ENCODE measurements at places on chromosomes 7 and 10.

- no peak for DNase-seq
These were observed 42.1 kb downstream of the CFAP46 start for GRCh38 chr10:132900211-132900756.

DNA sequence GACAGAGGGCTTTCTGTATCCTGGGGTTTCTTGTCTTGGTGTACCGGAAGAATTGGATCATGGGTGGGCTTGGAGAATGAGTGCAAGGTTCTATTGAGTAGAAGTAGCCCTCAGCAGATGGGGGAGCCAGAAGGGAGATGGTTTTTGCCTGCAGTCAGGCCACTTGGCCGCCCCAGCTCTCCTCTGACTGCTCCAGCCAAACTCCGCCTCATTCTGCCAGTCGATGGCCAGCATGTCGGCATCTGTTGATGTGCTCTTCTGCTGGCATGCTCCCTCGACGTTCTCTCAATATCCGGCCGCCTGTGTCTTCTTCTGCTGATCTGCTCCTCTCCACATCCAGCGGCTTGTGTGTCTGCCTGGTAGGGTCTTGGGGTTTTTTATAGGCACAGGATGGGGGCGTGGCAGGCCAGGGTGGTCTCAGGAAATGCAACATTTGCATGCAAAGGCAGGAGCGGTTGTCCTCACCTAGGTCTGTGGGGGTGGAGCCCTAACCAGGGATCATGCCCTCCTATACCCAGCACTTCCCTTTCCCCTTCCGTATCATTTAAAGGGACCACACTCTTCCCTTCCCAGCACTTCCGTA lies 40.2 kb upstream of the TNS3 start:
- DNase-seq, result no peak

GRCh38 chr7:134844200-134844599 lies 64.8 kb downstream of the CALD1 start:
- no peak for DNase-seq

DNA sequence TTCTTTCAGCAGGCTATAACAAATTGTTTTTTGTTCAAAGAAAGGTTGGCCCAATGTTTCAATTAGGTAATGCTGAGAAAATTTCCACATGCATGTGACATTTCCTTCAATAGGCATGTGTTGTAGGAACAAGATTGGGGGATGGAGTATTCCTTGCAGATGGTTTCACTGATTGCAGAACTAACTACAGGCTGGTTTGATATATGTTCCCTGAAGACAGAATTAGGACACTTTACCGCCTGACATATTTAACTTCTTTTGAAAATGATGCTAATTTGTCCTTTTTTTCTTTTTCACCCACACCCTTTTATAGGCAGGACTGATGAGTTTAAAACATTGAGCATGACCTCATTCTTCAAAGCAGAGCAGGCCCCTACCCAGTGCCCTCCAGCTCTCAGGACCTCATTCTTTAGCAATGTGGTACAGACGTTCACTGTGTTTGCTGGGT lies 163.3 kb downstream of the CPED1 start:
- no peak for DNase-seq

DNA sequence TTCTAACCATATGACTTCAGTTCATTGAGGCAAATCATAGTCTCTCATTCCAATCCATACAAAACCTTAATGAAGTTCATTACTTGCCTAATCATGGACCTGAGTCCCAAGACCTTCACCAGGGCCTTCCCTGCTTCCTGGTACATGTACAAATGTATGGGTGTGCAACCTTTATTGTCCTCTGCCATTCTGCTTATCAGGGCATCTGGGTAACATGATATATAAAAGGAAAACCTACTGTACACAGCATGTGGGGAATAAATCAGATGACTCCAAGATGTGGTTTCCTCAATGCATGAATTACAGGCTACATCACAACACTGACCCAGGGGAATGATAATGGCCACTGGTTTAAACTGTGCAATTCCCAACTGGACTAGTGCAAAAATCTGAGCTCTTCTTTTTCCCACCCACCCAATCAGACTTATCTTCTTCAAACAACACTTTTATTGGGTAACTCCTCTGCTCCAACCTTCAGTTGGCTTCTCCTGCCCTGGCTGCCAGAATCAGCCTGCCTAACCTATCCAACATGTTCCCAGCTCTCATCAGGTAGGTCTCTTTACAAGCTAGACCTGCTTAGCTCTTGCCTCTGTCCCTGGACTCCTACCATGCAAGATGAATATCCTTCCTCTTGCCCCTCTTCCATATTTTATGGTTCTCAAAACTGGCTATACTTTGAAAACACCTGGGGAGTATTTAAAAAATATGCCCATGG lies 11.4 kb downstream of the GOT1 start:
- DNase-seq, result no peak

DNA sequence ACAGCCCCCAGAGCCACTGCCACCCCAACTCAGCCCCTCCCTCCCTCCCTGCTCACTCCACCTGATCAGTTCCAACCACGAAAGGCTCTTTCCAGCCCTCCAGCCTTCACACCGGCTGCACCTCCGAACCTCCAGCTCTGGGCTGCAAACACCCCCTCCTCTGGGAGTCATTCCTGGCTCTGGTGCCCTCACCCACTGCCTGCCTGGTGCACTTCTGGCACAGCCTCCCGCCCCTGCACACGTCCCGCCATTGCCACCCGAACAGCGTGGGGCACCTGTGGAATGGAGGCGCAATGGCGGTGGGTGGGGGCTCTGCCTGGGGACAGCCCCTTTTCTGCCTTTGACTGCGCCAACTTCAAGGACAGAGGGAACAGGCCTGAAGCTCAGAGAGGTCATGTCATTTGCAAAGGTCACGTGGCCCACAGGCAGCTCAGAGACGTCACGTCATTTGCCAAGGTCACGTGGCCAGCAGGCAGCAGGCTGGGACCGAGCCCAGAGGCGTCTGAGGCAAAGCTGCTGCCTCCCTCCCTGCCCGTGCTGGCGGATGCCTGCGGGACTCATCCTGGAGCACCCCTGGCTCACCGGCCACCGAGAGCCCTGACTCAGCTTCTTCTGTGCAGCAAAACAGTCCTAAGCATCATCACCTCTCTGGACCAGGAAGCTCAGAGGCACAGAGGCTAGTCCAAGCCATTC lies 76.0 kb upstream of the DNAAF5 start:
- no peak for DNase-seq

DNA sequence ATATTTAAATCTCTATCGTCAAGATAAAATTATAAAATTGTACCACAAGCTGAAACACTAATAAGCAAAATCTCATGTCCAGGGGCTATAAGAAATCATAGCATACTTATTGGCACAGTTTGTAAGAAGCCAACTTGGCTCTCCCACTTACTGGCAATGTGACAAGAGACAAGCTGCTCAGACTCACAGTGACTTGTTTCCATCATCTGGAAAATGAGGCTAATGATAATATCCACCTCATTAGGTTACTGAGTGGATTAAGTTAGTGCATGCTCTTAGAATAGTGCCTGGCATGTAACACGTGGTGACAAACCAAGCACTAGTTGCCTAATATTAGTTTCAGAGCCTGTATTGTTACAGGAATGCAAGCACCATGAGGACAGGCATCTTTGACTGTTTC lies 234.4 kb downstream of the GLI3 start:
- DNase-seq, result no peak

GRCh38 chr10:11144626-11145494 lies 127.2 kb downstream of the CELF2 start:
- DNase-seq, result no peak

GRCh38 chr7:54859545-54859944 lies 100.5 kb upstream of the SEC61G start:
- no peak for DNase-seq

DNA sequence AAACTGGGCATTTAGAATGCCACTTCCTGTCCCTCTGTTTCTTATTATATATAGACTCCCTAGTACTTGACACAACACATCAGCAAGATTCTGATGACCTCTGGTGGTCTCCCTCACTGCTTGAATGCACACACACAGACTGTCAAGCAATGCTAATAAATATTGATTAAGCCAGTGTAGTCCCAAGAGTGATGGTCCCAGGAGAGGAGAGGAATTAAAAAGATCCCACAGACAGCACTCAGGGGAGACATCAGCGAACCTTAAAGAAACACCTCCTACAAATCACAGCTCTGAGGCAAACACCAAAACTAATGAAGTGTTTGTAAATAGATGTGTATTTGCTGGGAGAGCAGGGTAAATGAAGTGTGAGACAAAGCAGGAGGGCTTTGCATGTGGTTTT lies 1291.2 kb downstream of the XPNPEP1 start:
- DNase-seq, result no peak

- DNase-seq, result no peak
These were observed 348.1 kb downstream of the ANKRD7 start for GRCh38 chr7:118572604-118573003.

GRCh38 chr10:44759122-44759521 lies 152.0 kb upstream of the TMEM72 start:
- no peak for DNase-seq

- DNase-seq, result no peak
These were observed 161.3 kb downstream of the SRPK2 start for GRCh38 chr7:105227391-105227790.

GRCh38 chr10:114755537-114755936 lies 66.0 kb upstream of the FHIP2A start:
- DNase-seq, result no peak

- DNase-seq, result no peak
These were observed 8.6 kb downstream of the KNDC1 start for GRCh38 chr10:133168617-133169031.

DNA sequence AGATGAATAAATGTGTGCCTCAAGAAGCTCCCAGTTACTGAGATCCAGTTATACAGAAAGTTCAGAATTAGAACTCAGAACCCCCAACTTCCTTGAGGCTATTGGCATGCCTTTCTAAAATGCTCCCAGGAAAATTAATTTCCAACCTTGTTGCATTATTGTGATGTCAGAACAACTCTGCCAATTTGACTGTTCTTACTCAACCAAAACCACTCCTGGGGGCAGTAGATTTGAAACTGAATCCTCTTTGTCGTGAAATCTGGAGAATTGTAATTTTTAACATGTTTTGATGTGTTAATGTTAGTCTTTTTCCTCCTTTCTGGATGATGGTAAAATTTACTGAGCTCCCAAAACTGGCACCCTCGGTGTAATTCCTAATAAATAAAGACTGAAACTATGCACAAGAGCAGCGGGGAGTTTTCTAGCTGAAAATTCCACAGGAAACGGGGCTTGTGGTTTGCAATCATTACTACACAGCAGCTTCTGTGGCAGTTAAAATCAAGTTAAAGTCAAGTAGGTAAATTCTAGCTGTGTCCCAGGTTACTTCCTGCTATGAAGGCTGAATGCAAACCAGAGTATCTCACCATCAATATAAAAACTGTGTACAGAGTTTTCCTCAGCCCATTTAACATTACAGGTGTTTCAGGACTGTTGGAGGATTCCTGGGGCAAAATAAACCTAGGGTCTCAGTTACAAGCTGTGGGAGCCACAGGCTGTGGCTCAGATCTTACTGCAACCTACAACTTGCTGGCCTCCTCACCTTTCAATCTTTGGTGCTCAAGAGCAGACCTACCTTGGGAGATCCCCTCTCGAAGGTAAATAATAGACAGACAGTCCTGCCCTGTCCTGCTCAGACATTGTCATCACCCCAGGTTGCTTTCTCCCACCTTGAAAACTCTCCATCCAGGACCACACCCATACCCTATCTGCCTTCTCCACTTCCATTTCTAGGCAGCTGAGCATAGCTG lies 156.3 kb upstream of the KMT2E start:
- DNase-seq, result no peak

GRCh38 chr10:43313901-43314300 lies 47.0 kb upstream of the RASGEF1A start:
- DNase-seq, result no peak

DNA sequence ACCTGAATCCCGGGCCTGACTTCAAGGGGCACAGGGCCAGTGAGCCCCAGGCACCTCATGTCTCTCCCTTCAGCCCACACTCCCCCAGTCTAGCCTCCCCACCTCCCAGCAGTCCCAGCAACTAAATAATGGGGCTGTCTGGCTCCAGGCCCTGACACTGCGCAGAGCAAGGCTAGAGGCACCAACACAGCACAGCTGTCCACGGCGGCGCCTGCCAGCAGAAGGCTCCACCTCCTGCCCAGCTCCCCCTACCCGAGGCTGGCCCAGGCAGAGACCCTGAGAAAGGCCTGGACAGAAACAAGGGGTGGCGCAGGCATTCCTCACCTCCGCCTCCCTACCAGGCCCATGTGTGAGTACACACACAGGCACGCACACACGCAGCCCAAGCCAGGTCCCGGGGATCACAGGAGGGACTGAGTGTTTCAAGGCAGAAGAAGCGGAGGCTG lies 6.1 kb downstream of the KCNH2 start:
- no peak for DNase-seq

DNA sequence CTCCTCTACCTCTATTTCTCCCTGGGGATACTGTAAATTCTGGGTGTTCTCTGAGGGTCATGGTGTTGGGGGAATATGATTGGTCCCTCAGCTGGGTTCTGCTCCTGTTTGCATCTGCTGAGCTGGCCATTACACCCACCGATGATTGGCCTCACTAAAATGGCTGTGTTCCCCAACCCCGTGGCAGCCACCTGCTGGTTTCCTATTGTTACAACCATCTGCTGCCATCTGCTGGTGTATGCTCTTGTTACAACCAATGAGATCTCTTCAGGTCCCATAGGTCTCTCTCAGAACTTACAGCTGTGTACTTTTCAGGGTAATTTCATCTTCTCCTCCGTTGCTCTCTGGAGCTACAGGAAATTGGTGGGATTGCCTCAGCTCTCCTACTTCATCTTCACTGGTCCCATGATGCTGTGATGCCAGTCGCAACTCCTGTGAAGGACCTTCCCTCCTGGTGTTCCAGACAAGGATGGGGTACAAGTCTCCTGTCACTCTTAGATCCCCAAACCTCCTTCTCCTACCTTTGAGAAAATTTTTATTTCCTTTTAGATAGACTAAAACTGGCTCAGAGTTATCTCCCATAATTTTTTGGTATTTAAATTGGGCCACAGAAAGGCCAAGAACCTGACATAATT lies 303.5 kb upstream of the SMIM30 start:
- DNase-seq, result peak; percentile 53

- no peak for DNase-seq
These were observed 6.7 kb upstream of the DLD start for GRCh38 chr7:107884066-107884818.

- DNase-seq, result no peak
These were observed 147.1 kb downstream of the RNF216 start for GRCh38 chr7:5634107-5634950.

DNA sequence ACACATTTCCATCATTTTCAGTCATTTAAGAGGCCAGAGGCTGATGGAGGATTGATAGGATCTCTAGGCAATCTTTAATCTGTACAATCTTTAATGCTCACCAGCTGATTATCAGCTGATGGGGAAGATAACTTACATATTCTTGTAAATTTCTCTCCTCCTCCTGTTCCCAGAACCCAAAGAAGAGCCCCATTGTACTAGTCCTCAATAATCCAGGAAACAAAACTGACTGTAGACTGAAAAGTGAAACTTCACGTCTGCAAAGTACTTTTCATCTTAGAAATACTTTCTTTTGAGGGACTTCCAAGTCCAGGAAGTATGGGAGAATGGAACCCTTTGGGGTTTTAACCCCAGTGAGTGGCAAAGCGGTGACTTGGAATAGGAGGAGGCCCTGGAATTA lies 283.3 kb downstream of the FRMD4A start:
- DNase-seq, result no peak
